CD4-positive, alpha-beta T cell treated with Interleukin-15 for 4 hours (primary cell): ENCODE measurements at places on chromosomes 12 and 14.

- DNase-seq: no peak
Measured at GRCh38 chr12:57772429-57773322, at the start of gene EEF1AKMT3. EEF1AKMT3 (plus strand) TSS chr12:57772614; CDS start chr12:57772725, 111 bp downstream.

GRCh38 chr14:67186172-67186768, 3.0 kb upstream of the GARIN2 start:
- no peak for DNase-seq

DNA sequence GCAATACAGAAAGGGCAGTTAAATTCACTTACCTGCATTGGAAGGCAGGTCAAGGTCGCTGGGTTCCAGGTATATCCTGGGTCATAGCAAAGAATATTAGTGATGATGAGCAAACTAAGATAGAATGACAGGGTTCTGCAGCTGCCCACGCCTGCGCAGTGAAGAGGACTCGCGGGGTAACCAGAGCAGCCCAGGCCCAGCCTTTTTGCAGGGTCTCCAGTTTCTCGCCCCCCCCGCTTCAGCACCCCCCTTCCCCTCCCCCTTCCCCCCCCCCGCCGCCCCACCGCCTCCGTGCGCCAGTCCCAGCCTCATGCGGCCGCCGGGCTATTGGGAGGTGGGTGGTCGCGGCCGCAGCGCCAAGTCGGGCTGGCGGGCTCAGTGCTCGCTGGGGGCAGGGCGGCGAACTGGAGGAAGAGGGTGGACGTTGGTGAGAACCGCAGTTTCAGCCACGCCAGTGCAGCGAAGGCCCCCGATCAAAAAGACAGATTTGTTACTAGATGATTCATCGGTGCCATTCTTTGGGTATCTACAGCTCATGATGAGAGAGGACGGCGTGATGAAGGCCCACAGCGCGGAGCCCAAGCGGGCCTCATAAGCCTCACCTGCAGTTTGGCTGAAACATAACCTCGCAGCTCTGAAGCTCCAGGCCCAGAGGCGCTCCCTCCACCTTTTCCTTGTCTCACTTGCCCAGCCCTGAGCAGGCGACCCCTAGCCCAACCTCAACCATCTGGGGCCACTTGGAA, 20.2 kb downstream of the SLC2A3 start:
- no peak for DNase-seq

DNA sequence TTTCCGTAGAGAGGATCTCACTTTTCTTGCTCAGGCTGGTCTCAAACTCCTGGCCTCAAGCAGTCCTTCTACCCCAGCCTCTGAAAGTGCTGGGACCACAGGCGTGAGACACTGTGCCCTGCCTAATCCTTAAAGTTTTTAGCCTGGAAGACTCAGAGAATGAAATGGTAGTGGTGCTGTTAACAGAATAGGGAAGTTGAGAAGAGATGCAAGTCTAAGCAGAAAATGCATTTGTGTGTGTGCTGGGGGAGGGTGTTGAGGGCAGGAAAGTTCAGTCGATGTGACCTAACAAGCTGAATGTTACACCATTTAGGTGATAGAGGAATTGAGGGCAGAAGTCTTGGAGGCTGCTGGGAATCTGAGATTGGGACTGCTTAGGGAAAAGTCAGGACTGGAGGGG, 6.9 kb upstream of the TUBA1A start:
- no peak for DNase-seq

DNA sequence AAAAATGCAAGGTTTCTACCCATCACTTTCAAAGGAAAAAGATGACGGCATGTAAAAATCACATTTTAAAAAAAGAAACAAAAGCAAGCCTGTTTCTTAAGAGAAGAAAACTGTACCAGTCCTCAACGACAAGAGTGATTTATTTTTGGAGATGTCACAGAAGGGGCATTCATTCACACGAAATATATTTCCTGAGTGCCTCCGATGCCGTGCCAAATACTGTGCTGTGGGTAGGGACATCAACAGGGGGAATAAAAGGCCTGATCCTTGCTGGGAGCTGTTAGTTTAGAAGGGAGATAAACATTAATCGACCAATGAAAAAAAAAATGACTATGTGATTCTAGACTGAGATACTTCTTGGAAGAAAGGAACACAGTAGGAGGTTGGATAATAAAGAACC, 297.5 kb upstream of the SOX5 start:
- no peak for DNase-seq

DNA sequence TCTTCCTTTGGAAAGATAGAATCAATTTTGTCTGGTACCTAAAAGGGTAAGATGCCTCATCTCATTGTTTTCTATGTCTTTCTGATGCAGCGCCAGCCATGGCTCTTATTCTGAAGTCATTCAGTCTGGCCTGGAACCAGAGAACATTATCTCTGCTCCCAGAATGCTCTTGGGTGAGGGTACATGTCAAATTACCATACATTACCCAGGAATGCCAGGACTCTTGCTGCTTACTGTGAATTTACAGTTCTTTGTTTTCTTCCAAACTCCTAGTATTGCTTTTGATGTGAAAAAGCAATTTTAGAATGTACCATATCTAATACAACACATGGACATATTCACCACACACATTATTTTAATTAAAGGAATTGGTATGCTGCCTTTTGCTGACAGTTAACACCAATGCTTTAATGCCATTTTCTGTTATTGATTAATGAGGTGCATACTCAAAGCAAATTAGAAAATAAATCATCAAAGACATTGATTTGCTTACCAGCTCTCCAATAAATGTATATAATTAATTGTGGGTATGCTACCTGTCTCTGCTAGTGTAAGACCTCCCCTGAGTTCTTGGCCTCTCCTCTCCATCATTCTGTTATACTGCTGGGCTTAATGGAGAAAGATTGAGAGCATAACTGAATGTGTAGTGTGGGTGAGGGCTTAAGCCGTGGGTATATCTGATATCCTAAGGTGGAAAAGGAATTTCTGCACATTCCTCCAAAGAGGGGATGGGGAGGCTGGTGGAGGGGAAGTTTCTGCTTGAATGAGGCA, 337.7 kb downstream of the C12orf75 start:
- no peak for DNase-seq

- no peak for DNase-seq
Measured at GRCh38 chr14:32011225-32011624, 65.9 kb upstream of the ARHGAP5 start.

DNA sequence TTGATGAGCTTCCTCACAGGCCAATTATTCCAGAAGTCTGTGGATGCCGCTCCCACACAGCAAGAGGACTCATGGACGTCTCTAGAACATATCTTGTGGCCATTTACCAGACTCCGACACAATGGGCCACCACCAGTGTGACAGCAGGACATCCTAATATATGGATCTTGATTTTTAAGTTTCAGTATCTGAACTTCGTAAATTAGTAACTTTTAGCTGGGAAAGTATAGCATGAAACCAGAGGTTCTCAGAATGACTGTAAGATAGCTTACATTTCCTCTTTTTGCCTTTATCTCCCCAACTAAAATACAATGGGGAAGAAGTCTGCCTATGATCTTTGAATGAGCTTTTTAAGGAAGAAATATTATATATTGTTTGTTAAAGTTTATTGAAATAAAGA, 87.0 kb downstream of the DNAI7 start:
- no peak for DNase-seq

DNA sequence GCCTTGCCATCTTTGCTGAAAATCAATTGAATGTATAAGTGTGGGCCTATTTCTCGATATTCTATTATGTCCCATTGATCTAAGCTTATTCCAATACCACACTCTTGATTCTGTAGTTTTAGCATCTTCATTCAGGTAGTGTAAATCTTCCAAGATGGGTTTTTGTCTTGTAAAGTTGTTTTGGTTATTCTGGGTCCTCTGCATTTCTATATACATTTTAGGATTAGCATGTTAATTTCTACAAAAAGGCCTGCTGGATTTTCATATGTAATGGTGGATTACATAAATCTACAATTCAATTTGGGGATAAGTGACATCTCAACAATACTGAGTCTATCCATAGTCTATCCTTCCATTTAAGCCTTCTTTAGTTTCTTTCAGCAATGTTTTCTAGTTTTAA, 86.0 kb upstream of the ANO4 start:
- DNase-seq: no peak

GRCh38 chr14:98162856-98163805, 1108.9 kb downstream of the BCL11B start:
- DNase-seq: no peak

GRCh38 chr12:64170024-64170423, 52.1 kb downstream of the KICS2 start:
- no peak for DNase-seq

- DNase-seq: no peak
Measured at GRCh38 chr14:101034986-101035385, 131.5 kb upstream of the RTL1 start.

DNA sequence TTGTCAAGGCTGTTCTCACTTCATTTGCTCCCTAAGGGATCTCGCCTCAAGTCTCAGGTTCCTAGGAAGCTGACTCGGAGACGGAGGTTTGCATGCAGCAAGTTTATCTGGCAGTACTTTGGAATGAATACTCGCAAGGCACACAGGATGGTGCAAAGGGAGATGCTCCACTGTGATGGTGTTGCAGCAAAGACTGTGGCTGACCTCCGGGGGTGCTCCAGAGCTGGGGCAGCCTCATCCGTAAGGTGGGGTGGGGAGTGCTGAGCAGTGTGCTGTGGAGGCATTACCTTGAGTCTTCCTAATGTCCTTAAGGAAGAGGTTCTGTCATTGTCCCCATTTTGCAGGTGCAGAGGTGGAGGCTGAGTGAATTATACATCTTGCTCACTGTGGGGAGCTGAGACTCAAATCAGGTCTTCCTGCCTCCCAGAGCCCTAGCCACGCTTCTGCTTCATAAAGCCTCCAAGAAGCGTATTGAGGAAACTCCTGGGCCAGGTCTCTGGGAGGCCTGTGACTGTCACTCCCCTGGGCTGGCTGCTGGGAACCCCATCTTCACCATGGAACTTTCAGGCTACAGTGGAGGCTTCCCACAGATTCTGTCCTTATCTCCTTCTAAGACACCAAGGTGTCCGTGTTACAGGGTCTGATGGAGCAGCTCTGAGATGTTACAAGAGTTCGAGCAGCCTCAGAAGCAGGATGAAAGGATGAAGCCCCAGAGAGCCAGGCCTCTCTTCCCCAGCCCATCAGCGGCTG, 39.5 kb downstream of the GALNT16 start:
- DNase-seq: no peak

- DNase-seq: peak; percentile 52
Measured at GRCh38 chr14:91154851-91155625, 41.2 kb downstream of the DGLUCY start.

- DNase-seq: peak; percentile 32
Measured at GRCh38 chr12:53427905-53428594, 4.4 kb downstream of the AMHR2 start.

DNA sequence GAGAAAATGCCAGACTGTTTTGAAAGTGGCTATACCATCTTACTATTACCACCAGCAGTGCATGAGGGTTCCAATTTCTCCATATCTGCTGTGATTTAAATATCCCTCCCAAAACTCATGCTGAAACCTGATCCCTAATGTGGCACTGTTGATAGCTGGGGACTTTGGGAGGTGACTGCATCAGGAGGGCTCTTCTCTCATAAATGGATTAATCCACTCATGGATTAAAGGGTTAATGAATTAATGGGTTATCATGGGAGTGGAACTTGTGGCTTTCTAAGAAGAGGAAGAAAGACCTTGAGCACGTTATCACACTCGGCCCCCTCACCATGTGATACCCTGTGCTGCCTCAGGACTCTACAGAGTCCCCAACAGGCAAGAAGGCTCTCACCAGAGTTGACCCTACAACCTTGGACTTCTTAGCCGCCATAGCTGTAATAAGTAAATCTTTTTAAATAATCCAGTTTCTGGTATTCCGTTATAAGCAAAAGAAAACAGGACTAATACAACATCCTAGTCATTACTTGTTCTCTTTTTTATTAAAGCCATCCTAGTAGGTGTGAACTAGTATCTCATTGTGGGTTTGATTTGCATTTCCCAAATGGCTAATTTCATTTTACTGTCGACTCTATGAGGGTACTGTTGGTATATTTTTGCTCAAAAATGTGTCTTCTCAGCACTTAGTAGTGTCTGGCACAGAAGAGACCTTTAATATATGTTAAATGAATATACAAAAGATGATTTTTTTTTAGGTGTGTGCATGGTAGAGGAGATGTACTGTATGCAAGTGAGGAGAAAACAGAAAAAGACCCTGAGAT, 14.3 kb downstream of the PPP1R12A start:
- no peak for DNase-seq

DNA sequence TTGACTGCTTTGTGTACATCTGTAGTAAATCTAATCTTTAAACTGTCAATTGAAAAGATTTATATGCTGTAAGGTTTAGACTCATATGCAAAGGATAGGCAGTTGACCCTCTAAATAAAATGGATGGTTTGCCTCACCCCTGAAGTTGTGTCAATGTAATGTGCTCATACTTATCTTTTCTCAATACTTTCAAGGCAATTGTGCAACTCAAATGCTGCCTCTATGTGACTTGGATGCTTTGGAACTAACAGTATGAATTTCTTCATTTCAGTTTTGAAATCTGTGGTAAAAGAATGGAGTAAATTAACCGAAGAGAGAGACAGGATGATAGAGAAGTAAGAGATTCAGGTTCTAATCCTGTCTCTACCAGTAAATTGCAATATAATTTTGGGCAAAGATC, 9.7 kb downstream of the PDE6H start:
- no peak for DNase-seq

DNA sequence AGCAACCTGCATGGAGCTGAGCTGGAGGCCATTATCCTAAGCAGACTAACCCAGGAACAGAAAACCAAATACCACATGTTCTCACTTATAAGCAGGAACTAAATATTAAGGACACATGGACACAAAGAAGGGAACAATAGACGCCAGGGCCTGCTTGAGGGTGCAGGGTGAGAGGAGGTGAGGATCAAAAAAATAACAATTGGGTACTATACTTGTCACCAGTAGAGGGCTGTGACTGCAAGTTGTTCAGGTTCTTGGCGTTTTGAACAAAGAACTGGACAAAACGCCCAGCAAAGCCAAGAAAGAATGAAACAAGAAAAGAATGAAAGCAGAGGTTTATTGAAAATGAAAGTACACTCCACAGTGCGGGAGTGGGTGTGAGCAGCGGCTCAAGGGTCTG, 208.5 kb upstream of the NEDD1 start:
- no peak for DNase-seq

- DNase-seq: no peak
Measured at GRCh38 chr12:105418229-105418628, 87.7 kb downstream of the C12orf75 start.

DNA sequence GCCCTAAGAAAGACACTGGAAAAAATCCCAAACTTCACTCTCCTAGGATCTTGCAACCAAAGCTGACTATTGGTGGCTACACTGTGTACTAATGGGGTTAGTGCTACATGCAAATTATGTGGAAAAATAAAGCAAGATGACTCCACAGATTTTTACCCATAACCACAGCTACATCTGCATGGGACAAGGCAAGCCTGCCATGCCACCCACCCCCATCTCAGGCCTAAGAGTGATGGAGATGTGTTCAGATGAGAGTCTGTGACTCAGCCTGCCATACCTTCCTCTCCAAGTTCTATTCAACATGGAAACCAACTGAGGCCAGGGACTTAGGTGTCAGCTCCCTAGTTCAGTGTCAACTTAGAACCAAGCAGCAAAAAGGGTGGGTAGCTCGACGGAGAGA, 206.2 kb downstream of the PELI2 start:
- DNase-seq: no peak

- no peak for DNase-seq
Measured at GRCh38 chr12:93008044-93008778, 79.1 kb upstream of the EEA1 start.
